ENCODE measurements at places on chromosomes 5 and 9.

DNA sequence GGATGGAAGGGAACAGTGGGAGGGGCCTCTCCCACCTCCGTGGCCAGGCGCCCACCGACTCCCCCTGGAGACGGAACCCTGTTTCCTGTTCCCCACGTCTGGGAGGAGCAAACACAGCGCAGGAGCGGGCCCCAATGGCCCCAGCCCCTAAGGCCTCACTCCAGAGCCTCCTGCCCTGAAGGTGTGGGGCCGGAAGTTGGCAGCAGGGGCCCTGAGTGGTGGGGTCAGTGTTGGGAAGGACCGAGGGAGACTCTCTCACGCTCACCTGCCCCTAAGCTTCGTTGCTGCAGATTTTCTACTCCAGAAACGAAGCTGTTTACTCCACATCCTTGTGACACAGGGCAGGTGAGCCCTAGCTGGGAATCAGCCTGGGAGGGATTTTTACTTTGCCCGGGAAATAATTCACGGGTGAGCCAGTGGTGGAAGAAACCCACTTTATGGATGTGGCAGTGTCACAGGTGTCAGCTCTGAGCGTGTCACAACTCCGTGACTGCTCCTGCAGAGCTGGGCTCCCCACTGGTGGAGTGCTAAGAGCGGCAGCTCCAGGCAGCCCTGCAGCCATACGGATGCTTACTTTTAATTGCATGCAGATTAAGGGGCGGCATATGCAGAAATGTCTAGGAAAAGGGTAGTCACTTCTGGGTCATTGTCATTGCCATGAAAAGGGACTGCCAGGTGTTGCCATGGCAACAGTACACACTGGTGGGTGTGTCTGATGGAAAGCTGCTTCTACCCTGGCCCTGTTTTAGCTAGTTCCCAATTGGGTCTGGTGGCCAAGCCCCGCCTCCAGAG lies 77.5 kb upstream of the OLFM1 start:
- no peak for DNase-seq

DNA sequence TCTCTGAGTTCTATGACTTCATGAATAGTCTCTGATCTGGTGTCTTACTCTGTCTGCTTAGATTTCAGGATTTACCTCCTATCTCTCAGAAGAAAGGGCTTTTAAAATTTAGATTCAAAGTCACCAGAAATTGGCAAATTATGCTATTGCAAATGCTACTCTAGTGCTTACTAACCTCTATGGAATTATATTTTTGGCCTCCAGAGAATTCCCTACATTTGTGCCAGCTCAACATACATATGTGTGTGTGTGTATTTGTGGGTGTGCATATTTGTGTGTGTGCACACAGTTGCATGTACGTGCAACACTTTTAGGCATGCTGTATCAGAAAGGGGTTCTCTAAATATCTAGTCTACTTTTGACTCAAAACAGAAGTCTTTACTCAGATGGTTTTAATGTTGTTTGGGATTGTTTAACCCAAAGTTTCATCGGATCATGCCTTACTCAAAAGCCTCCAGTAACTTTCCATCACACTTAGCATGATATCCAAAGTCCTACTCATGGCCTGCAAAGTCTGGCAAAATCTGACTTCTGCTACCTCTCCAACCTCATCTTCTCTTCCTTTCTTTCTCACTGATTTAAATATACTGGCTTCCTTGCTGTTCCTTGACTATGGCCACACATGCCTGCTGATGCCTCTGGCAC lies 147.6 kb upstream of the NR3C1 start:
- no peak for DNase-seq

DNA sequence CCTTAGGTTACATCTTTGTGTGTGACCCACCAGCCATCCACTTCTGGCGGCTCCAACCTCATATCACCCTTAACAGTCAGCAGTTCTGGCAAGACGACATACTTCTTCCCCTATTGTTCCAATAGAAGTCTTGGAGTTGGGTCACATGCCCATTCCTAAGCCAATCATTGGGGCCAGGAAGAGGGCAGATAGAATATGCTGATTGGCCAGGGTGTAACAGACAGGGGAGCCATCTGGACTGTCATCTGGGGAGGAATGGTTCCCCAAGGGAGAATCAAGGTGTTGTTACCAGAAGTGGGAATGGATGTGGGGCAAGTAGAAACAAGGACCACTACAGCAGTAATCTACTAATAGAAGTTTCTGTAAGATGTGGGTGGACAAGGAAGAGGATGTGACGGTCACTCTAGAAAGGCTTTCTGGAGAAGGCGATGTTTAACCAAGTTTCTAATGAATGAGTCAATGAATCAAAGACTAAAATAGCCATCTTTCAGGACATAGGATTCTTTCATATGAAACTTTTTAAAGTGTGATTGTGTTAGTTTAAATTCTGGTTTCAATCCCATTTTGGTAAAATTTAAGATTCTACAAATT lies 200.4 kb downstream of the ARHGAP26 start:
- DNase-seq, result no peak

DNA sequence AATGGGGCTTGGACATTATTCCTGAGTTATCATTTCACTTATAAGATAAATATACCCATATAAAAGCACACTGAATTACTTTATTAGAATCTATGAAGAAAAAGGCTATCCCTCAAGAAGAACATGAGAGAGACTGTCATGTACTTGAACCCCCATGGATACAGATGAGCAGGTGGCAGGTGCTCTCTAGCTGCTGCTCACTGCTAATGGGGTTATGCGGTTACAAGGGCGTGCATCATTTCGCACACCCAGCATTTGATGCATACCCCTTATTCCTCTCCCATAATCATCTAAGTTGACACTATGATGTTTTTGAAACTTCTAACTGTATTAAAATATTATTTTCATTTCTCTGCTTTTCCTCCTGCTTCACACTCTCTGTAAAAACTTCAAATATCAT lies 16.4 kb downstream of the ITK start:
- DNase-seq, result no peak

DNA sequence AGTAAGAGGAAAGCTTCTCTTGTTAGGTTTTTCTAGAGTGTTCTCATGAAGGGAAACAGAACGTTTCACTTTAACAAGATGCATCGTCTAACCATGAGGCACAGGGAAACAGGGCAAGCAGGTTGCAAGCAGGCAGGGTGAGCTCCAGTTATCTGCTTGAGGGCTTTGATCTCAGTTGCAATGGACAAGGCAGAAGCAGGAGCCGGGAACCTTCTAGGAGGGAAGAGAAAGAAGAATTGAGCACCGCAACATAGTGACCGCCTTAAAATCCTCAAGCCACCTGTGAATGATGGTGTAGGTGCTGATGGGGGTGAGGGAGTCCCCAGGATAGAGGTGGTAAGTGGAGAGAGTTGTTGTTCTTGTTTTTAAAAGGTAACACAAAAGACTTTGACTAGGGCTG lies 22.9 kb upstream of the ZSWIM6 start:
- no peak for DNase-seq

DNA sequence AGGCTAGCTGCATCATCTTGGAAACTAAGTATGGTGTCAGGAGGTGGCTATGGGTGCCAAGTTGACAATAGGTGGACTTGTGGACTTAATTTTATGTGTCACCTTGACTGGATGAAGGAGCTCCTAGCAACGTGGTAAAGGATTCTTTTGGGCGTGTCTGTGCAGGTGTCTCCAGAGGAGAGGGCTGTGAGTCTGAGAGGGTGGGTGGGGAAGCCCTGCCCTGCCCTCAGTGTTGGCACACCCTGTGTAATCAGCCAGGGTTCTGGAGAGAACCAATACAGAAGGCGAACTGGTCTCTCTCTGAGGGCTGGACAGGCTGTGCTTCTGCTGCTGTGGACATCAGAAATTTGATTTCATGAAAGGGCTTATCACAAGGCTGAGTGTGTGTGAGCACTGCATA lies 61.0 kb downstream of the GTF3C4 start:
- no peak for DNase-seq

DNA sequence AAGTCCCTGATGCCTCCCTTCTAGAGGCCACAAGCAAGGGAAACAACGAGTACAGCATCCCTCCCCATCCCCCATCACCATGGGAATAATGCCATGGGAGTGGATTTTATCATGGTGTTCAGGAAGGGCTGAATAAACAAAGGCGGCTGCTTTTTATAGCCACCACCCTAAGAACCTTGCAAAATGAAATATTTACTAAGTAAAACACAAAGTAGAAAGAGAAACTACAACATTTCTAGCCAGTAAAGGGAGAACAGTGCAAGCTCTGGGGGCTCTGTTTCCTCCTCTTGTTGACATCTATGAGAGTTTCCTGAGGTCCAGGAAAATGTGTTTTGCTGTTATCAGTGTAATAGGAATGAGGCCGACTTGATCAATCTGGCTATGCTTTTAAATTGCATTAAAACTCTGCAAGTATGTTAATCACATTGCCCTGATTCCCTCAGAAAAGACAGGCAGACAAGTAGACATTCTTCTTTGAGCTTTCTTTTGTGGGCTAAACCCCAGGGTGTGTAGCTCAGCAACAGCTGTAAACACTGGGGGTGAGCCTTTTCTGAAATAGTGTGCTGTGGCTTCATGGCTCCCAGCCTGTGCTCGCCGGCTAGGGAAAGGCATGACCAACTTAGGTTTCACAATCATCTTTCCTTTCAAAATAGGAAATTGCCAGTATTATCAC lies 31.1 kb downstream of the SV2C start:
- no peak for DNase-seq

GRCh38 chr9:128408963-128409431 lies 11.7 kb upstream of the CERCAM start:
- no peak for DNase-seq

Data from kidney glomerular epithelial cell (primary cell).